Colonic mucosa (tissue), 4 donors: ENCODE measurements at places on chromosomes 13 and 19.
A peak's percentile ranks its signal among the peaks of the same experiment; 100 is the strongest.

DNA sequence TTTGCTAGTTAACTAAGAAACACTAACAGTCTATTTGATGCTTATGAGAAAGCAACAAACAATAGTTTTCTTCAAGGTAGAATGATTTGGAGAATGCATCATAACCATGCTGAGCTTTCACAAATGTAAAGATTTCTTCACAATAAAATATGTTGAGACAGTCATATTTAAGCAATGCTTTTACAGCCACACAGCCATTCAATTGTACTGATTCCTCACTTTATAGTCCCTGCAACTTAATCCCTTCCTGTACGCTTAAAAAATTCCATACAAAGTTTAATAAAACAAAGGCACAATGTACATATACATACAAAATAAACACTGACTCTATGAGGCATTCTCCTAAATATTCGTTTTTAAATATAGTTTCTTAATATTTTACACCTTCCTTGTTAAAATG is 4.7 kb upstream of the ACOD1 start:
- no peak for DNase-seq

GRCh38 chr19:2494447-2495129 is 18.7 kb downstream of the GADD45B start:
- DNase-seq, result peak; percentile 76

- DNase-seq, result no peak
Measured at GRCh38 chr13:51996641-51997040, 14.6 kb downstream of the ATP7B start.

- DNase-seq, result no peak
Measured at GRCh38 chr19:53546758-53547513, 9.0 kb downstream of the ZNF331 start.

- peak; percentile 92 for DNase-seq
Measured at GRCh38 chr19:43524922-43525835, 1.8 kb downstream of the ETHE1 start.

DNA sequence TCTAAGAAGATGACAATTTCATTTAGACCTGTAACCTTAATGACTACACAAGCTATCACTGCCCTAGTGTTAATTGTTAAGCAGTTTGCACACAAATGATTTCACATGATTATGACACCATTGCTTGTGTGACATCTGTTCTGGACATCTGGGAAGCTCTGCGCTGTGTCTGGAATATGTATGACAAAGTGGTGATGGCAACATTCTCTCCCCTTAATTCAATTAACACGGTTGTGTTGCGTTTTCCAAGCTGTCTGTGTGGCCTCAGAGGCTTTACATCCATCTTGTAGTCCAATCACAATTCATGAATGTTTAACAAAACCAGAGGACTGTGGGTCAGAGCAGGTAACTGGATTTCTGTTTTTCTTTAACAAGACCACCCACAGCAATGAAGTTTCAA is 204.4 kb downstream of the COG6 start:
- DNase-seq, result no peak

DNA sequence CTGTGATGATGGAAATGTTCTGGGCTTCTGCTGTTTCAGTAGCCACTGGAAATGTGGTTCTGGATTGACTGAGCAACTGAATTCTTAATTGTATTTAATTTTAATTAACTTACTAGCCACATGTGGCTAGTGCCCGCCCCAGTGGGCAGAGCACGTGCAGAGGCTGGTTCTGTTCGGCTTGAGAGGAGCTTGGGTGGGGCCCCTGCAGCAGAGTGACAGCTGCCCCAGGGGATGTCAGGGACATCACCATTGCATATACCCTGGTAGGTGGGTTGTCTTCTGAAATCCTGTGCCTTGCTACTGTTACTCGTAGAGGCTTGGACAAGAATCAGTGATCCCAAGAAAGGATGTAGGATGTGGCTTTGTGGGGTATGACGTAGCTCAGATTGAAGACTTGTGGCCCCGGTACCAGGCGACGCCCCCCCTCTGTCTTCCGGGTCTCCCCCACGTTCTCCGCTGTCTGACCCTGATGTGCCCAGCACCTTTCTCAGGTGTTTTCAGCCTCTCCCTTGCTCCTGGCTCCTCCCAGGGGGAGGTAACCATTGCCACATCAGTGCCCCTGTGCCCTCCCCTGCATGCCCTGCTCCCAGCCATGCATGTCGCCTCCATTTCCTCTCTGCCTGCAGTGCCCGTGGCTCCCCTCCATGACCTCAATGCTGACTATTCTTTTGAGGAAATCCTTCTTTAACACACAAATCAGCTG is 102.6 kb upstream of the RNF113B start:
- no peak for DNase-seq

GRCh38 chr19:11649941-11650340 is 52.7 kb downstream of the ZNF627 start:
- DNase-seq, result no peak

DNA sequence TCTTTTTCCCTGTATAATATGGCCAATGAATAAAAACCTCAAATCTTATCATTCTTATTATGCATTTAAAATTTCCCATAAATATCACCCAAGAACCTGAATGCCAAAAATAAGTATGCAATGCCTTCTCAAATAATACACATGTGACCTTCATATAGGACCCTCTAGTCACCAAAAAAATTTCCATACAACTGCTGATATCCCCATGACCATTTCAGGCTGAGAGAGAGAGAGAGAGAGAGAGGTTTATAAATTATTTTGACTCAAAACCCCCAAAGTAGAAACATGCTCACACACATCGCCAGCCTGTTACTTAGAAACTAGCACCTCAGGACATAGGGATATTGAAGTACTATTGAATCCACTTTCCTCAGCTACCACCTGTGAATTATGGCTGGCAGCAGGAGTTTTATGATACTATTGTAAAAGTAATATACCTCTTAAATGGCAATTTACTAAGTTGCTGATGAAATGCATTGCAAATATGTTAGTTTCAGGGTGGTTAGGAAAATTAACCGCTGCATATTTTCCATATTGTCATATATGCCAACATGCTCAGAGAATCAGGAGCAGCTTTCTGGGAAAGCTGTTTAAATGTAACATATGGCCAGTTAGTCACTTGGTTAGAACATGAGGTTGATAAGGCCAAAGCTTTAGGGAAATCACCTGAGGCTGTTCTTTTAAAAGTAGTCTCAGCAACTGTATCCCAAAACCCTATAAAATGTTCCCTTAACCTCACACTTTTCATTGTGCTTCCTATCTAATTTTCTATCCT is 230.8 kb downstream of the DCT start:
- DNase-seq, result no peak

GRCh38 chr19:13979244-13979615 is 26.9 kb downstream of the RFX1 start:
- no peak for DNase-seq

GRCh38 chr19:35330475-35330874 is 1.5 kb downstream of the CD22 start:
- no peak for DNase-seq

DNA sequence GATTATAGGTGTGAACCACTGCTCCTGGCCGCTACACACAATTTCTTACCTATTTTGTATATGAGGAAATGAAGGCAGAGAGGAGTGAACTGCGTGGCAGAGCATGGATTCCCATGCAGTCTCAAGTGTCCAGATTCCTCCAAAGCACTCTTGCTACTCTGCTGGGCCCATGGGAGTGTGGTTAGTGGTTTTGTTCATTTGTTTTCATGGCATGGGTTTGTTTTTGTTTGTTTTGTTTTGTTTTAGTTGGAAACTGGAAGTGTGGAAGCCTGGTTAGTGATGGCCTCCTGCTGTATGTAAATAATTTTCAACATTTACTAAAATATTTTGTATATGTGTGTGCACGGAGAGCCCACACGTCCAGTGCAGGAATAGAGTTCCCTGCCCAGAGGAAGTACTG is 61.3 kb upstream of the LRCH1 start:
- no peak for DNase-seq
